Kidney (tissue), 22 donors: ENCODE measurements at places on chromosomes 5 and 9. TPM values are rescaled to one million over a fixed set of nuclear protein-coding genes. Genes with fewer than 3 reads are reported as not detected.

DNA sequence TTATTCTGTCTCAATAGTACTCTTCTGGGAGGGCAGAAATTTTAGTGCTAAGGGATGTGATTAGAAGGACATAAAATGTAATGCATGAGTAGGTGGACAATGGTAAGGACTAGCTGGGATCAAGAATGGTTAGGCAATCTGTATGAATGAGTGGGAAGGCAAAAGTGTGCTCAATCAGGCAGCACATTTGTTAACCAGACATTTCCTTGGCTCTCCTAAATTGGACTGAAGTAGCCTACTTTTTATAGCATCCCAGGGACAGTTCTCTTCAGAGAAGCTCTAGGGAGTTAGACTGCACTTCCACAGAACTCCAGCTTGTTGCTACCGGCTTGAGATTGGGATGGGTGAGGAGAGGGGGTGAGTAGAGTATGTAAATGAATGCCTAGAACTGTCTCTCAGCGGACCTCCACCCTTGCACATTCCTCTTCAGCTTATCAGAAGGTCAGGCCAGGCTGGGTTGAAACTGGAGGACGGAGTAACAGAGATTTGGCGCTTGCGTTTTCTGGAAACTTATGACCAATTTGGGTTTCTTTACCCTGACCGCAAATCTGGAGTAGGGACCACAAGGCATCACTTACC lies 19.0 kb upstream of the ARL14EPL start:
- DNase-seq: no peak

DNA sequence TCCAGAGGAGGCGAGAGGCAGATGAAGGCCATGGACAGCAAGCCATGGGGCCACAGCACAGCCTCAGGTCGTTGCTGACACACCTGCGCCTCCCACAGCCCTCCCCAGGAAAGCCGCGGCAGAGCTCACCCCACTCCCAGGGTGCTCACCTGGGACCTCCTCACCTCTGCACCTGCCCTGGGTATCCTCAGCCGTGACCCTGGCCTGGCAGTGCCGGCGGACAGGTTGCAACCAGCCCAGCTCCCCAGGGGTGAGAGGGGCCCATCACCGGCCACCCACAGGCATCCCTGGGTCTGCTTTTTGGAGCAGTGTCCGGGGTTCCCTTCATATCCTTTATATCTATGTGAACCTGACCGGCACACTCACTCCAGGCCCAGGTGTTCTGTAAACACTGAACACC lies 30.4 kb upstream of the FCN1 start:
- DNase-seq: no peak

DNA sequence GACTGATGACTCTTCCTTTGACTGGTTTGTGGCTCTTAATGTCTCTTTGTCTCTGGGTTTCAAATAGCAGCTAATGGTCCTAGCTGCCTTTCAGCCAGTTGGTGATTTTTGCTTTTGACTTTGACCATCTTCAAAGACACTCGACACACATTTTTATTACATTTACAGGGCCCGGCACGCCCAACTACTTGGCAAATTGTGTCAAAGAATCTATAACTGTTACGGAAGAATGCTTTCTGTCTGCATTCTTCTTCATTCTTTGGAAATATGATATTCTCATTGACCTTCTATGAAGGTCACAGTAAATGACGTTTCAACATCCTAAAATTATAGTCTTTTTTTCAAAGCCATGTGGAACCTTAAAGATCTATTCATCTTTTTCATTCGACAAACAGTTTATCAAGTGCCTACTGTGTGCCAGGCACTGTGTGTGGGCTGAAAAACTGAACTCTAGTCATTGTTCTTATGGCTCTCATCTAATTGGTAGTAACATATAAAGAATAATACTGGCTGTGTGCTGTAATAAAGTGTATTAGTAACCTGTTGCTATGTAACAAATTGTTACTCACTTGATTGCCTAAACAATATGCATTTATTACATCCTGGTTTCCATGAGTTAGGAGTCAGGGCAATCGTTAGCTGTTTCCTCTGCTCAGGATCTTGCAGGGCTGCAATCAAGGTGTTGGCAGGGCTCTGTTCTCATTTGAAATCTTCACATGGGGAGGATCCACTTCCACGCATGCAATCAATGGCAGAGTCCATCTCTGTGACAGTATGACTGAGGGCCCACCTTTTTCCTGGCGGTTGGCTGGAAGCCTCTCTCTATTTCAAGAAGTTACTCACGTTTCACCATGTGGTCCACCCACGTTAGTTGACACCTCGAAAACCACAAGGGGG lies 7.0 kb upstream of the WHRN start:
- no peak for DNase-seq

GRCh38 chr5:34038390-34038789 lies 4.6 kb downstream of the C1QTNF3 start:
- no peak for DNase-seq

FOXD1 gene
- 2.5 TPM for polyA plus RNA-seq

- DNase-seq: no peak
Observed at GRCh38 chr5:117261948-117262571, 687.4 kb upstream of the SEMA6A start.

DNA sequence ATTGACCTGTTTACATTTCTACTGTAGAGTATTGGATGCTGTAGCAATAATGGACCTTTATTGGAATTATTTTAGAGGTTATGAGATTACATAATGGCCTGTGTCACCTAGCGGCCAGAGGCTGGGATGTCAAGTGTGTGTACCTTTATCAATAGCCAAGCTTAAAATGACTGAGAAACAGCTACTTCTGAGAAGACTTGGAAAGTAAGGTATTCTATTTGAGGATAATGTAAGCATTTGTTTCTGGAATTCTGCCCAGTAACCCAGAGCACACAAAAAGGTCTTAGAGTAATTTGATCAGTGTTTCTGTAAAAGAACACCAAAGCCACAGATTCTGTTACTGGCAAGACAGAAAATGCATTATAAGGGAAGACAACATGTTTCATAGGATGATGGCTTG lies 116.8 kb downstream of the MACIR start:
- peak; percentile 49 for DNase-seq

GRCh38 chr5:179595916-179596315 lies 27.6 kb downstream of the HNRNPH1 start:
- no peak for DNase-seq

DNA sequence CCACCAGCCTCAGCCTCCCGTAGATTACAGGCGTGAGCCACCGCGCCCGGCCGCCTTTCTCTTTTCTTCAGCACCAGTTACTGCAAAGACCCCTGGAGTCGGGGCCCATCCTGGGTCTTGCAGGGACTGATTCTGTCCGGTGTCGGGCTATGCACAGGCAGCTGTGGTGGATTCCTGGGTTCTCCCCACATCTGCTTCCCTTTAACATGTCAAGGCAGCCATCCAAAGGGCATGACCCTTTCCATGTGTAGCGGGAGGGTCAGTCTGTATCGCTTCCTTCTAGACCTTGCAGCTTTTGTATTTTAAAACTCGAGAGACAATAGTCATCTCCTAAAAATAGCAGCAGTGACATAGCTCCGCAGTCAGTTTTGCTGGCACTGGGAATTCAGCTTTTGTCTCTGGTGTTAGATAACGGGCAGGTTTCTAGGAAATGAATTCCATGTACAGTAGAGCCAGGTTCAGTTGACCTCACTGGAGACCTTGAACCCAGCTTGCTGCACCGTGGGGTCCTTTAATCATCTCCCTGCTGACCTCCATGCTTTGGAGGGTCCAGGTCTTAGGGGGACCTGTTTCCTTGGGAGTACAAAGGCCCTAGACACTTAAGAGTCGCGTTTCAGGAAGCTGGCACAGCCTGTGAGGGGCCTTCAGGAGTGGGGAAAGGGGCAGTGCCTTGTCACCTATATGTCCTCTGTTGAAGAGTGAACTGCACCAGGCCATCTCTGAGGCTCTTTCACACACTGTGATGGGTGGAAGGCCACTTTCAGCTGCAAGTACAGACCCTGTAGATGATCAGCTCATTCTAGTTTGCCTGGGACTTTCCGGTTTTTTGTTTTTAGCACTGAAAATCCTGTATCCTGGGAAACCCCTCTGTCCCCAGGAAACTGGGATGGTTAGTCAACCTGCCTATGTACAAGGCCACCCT lies 13.8 kb downstream of the ANKRD33B start:
- peak; percentile 49 for DNase-seq

IARS1 gene
- 30.7 TPM for polyA plus RNA-seq

- DNase-seq: no peak
Observed at GRCh38 chr5:39604491-39604890, 179.7 kb upstream of the DAB2 start.

DNA sequence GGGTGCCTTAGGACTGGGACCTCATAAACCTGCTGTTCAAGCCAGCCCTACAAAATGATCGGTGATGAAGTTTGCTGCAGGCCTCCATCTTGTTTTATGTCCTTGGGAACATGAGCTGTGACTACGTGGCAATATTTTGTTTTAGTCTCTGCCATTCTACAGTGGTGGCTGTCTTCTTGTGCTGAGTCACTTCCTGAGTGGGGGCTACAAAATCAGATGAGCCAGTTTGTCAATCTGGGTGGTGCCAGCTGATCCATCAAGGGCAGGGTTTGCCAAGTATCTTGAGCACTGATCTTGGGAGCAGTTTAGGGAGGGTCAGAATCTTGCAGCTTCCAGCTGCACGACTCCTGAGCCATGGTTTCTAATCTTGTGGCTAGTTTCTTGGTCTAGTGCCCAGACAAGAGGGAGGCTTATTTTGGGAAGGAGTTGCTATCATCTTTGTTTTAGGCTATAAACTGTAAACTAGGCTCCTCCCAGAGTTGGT lies 94.7 kb downstream of the YTHDC2 start:
- DNase-seq: no peak

- peak; percentile 12 for DNase-seq
Observed at GRCh38 chr5:150341331-150341730, 16.2 kb upstream of the TCOF1 start.

GRCh38 chr5:6322163-6322713 lies 56.1 kb downstream of the MED10 start:
- DNase-seq: no peak

PAEP gene
- not detected for polyA plus RNA-seq

- no peak for DNase-seq
Observed at GRCh38 chr5:157214861-157215513, 34.3 kb downstream of the ITK start.

DNA sequence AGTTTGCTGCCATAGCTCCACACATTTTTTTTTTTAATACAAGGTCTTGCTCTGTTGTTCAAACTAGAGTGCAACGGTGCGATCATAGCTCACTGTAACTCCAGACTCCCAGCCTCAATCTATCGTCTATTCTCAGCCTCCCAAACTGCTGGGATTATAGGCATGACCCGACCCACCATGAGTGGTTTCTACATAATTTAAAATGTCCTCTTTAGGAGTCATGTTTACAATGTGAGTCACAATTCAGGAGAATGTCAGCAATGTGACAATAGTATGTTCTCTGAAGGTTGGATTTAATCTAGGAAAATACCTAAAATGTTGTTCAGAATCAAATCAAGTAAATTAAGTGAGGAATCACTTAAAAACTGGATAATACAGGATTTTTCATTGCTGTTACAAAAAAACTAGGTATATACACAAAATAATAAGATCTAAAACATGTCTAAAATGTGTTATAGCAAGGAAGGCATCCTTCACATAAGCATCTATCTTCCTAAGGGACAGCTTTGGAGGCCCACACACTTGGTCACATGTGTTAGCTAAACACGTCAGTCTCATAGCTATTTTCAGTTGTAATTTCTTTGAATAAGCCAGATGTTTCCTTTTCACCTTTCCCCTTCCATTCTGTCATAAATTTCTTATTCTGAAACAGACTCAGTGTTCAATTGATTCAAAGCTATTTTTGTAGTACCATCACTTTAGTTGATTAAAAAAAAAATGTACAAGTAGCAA lies 30.0 kb upstream of the ELAVL2 start:
- DNase-seq: peak; percentile 18

GRCh38 chr5:15285901-15286583 lies 213.9 kb upstream of the FBXL7 start:
- peak; percentile 34 for DNase-seq

GRCh38 chr9:107481035-107481434 lies 8.5 kb downstream of the KLF4 start:
- DNase-seq: no peak

DNA sequence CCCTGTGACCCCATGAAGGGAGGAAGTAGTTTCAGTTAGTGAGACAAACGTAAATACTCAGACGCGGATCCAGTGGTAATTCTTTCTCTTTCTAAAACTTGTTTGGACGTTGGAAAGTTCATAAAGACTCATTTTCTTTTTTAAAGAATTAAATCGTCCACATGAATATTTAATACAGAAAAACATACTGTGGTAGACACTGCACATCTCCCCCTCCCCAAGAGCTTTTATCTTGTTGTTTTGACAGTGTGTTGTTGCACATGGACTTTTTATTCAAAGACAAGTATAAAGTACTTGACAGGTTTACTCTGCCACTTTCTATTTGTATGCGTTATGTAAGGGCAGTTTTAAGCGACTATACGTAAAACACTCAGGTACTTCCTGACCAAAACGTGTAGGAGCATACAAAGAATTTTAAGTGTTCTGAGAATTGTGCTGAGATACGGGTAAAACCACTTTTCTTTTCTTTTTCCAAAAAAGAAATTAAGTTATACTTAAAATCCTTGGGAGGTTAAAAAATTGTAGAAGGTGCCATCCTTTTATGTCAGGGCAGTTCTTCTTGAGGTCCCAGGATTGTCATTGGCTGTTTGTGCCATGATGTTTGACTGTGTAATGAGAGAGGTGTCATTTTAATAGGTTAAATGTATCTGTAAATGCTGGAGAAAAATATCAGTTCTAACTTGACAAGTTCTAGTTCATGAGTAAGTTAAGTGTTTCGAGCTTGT lies 1.3 kb downstream of the NIPBL start:
- peak; percentile 61 for DNase-seq

DNA sequence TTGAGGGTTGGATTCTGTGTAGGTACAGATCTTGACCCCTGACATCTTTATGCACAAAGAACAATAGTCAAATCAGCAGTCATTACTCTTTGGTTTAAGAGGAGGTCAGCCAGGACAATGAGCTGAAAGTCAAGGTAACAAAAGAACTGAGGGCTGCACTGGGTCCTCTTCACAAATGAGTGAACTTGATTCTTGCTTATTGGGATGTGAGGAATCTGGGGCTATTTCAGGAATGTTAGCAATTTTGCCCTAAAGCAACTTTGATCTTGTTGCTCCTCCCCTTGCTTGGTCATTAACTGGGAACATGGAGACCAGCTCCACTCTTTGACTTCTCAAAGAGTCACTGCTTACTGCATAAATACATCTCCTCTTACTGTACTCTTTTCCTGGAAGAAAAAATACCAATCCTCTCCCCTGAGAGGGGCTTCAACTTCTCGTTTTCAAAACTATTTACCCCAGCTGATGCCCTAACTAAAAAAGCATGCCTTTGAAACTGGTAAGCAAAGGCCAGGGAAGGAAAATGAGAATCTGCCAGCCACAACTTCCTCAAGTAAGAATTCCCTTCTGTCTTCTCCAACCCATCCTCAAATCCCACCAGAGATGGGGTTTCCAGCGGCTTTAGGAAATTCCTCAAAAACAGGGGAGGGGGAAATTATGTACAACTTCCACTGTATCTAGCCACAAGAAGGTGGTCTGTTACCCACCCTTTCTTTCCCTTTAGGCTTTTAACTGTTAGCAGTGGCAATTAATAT lies 368.3 kb downstream of the ENC1 start:
- peak; percentile 86 for DNase-seq

FYB1 gene
- polyA plus RNA-seq: 2.3 TPM
